Mesenchymal stem cell (in vitro differentiated cells and primary cell): ENCODE measurements at places on chromosomes 3 and 15.

DNA sequence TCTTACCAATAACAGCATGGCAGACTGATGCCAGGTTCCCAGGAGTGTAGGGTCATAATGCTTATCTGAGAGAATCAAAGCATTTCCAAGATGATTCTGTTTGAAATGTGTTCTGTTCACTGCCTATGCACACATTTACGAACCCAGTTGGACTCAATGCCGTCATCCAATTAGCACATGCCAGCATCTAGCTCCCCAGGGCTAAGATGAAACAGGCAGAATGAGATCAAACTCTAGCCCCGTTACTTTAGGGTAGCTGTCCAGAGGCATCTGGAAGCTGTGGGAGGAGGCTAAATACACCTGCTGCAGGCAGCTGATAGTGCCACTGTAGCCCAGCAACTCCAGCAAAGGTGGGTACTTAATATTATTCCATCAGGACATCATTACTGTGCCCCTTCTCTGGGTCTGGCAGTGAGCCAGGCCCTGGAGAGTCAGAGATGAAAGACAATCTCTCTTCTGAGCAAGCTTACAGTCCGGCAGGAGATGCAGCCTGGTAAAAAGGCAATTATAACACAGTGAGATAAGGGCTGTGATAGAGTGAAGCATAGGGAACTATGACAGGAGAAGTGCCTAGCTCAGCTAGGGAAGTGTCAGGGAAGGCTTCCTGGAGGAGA lies 156.4 kb upstream of the PPP2R3A start:
- DNase-seq = no peak

DNA sequence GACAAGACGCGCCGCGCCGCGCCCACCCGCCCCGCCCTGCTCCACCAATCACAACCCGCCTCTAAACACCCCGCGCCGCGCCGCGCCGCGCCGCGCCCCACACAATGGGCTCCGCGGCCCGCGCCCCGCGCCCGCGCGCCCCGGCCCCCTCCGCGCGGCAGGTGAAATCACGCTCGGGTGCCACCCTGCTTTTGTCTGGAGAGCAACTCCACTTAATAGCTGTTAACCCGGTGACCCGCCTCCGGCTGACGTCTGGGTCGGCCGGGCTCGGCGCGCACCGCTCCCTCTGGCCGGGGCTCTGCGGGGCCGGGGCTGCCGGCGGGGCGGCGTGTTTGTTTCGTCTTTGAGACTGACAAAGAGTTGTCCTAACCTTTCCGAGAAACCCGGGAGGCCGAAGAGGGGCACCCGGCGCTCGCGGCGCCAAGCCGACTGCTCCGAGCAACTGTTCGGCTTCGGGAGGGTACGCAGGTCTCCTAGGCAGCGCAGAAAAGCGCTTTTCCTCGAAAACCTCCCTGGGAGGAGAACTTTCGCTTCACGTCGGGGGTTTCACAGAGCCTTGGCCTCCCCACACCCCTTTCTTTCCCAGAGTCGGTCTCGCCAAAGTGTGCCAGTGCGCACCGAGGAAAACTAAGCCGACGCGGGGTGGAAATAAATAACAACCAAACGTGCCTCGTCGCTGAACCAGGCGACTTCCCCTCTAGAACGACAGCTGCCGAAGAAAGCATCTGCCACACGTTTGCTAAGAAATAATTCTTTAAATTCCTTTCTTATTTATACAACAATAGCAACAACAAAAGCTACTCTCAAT lies 518.4 kb downstream of the FOXP1 start:
- peak; percentile 72 for DNase-seq

GRCh38 chr15:85702321-85703101 lies 92.2 kb downstream of the KLHL25 start:
- DNase-seq = peak; percentile 83

- DNase-seq = peak; percentile 61
These were observed 9.9 kb upstream of the RPL29 start for GRCh38 chr3:52005571-52005986.

GRCh38 chr15:93121973-93122910 lies 33.2 kb upstream of the RGMA start:
- DNase-seq = no peak

DNA sequence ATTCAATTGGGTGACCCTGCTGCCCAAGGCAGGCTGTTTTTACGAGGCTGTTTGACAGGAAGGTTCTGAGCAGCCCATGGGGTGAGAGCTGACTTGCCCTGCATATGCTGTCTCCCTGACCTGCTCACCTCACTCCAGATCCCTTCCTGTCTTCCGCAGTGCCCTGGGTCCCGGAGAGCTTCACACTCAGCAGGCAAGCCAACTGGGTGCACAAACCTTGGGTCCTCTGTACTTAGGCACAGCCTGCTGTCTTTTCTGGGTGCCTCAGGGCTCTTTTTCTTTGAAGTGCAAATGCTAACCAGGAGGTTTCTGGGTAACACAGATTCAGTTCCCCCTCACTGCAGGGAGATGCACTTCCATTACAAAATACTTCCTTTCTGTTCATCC lies 32.8 kb downstream of the ZXDC start:
- DNase-seq = no peak

DNA sequence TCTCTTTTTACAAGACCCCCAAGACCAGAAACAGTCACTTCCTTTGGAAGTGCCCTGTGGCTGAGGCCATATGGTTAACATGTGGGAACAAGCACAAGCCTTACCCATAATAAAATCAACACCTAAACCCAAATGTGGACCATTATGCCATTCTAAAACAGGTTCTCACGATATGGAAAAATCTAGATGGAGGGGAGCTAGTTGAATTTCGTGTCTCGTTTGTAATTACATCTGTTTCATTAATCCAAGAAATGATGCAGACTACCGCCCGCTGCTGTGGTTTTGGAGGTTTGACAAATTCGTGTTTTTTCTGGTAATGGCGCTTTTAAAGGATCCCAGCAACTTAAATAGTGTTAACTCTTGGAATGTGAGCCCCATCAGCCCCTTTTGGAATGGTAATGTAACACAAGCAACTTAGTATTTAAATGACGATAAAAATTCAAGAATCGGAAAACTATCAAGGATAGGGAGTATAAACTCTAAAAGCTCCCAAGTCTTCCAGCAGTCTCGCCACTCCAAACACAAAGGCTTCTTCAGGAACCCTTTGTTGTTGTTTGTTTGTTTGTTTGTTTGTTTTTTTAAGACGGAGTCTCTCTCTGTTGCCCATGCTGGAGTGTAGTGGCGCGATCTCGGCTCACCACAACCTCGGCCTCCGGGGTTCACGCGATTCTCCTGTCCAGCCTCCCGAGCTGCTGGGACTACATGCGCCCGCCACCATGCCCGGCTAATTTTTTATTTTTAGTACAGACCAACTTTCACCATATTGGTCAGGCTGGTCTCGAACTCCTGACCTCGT lies 1.1 kb downstream of the CNBP start:
- peak; percentile 52 for DNase-seq

- no peak for DNase-seq
These were observed 48.2 kb downstream of the CYFIP1 start for GRCh38 chr15:22931784-22932536.

- DNase-seq = no peak
These were observed 43.3 kb downstream of the ATOSA start for GRCh38 chr15:52635908-52636307.

GRCh38 chr3:143814443-143814889 lies 33.8 kb downstream of the SLC9A9 start:
- no peak for DNase-seq

DNA sequence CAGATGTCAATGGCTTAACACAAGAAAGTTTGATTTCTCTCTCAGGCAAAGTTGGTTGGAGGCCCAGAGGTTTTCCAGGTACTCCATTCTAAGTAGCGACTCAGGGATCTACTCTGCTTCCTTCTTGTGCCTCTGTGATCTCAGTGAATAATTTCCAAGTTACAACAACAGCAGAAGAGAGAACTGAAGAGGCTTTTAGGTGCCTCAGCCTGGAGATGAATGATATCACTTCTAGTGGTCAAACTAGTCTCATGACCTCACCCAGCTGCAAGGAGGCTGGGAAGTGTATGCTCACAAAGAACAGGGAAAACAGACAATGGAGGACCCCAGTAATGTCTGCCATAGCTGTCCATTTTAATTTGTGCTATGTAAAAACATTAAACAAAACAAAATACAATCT lies 4.6 kb upstream of the PRICKLE2 start:
- peak; percentile 78 for DNase-seq

GRCh38 chr3:127391436-127392155 lies 103.8 kb upstream of the PRR20G start:
- no peak for DNase-seq

DNA sequence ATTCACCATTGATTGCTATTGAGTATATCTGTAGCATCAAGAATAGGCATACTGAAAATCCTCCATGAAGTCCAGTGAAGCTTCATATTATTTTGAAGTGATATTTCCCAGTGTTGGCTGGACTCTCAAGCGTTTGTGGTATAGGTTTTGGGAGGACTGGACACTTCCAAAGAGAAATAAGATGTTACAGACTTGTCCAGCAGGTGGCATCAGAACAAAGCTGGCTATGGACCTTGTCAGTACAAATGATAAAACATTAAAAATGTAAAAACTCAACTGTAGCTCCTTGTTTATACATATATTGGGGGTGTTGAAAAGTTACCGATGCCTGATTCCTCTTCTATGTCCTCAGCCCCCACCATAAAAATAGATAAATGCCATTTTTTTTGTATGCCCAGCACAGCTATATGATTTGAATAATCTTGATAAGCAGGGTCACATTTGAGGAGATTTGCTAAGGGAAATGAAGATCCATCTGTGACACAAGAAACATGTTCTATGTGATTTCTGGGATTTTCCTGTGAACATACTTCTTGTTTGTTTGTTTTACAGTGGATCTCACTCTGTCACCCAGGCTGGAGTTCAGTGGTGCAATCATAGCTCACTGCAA lies 54.5 kb upstream of the GOLGA6B start:
- DNase-seq = peak; percentile 64

- peak; percentile 89 for DNase-seq
These were observed 25.4 kb upstream of the SRP14 start for GRCh38 chr15:40064231-40064894.

DNA sequence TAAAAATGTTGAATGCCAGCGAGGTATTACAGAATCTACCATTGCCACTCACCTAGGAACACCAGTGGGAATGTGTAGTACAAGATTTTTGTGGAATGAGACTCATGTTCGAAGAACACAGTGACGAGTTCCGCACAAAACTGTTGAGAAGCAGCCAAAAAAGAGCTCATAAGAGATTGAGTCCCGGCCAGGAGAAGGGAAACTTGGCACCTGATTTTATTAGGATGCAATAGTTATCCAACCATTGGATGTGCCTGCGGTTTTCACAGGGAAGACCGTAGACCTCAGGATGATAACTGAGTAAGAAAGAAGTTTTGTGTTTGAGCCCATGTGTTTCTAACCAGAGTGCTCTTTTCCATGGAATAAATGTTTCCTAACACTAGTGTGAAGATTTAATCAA lies 88.9 kb downstream of the PTPRG start:
- no peak for DNase-seq

- no peak for DNase-seq
These were observed 1041.1 kb upstream of the GBE1 start for GRCh38 chr3:82802501-82802900.

GRCh38 chr15:89670971-89671560 lies 8.1 kb downstream of the PLIN1 start:
- no peak for DNase-seq

GRCh38 chr3:45603226-45603625 lies 8.7 kb downstream of the LIMD1 start:
- no peak for DNase-seq

- no peak for DNase-seq
These were observed 295.3 kb downstream of the VPS13C start for GRCh38 chr15:61764981-61765380.

- no peak for DNase-seq
These were observed 171.0 kb downstream of the TLE3 start for GRCh38 chr15:69926721-69927120.

DNA sequence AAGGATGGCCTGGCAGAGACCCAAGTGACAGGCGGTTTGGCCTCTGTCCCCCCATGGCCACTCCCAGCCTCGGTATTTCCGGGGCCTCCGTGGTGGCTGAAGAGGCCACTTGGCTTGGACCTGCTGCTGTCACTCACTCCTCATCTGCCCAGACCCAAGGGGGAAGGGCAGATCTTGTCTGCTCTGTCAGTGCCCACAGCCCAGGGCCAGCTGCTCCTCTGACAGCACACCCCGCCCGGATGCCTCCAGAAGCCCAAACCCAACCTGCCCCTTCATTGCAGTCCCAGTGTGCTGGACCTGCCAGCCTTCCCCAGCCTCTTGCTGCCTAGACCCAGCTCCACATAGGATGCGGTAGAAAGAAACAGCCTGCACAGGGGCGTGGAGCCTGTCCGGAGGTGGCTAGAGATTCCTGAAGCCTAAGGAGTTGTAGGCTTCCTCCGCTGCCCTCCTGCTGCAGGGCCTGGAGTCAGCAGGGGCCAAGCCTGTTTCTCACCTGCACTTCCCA lies 52.0 kb downstream of the MAGEF1 start:
- no peak for DNase-seq

- DNase-seq = peak; percentile 5
These were observed 353.0 kb downstream of the PLOD2 start for GRCh38 chr3:145807990-145808389.

GRCh38 chr3:189324538-189325138 lies 152.9 kb downstream of the TPRG1 start:
- DNase-seq = peak; percentile 83

GRCh38 chr15:99385865-99386264 lies 134.6 kb downstream of the LRRC28 start:
- peak; percentile 48 for DNase-seq

GRCh38 chr3:69671082-69671952 lies 67.9 kb upstream of the MITF start:
- DNase-seq = peak; percentile 44

DNA sequence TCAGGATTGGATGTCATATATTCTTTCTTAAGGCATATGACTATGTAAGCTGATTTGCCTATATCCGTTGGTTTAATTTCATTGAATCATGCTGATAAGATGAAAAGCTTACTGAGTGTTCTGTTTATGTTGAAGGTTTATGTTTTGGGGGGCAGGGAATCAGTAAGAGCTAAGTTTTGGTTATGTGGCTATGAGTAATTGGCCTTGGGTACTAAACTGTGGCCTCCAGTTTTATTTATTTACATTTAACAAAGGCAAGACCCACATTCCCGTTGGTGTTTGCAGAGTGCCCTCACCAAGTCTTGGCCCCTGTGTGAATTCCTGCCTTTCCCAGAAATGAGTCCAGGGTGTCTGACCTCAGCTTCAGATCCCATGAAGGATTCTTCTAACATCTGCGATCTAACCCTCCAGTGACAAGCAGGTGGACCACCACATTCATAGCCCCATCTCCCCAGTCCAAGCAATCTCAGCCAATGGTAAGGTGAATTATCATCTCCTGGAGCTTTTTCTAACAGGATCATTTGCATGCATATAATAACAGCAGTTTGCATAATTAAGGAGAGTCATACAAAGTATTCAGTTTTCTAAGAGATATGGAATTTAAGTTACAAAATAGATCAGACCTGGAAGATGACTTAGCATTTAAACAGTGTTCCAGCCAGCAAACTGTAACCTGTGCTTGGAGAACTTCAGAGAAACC lies 27.4 kb downstream of the GLDN start:
- DNase-seq = peak; percentile 88

DNA sequence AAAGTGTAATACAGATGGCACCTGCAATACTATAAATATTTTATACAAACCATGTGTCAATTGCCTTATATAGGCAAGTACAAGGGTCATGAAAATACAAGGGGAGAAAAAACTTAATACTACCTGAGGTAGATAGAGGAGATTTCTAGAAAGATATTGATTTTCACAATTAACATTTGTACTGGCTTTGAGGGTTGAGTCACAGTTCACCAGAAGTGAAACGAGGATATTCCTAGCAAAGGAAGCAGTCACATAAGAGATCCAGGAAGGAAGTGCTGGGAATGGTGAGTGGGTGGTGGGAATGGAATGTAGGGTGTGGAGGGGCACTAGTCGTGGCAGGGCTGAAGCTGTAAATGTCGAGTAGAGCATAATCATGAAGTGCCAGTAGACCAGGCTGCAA lies 108.7 kb downstream of the P2RY1 start:
- DNase-seq = peak; percentile 9
